ENCODE measurements at places on chromosomes 4 and X. TPM values are rescaled to one million over a fixed set of nuclear protein-coding genes. Genes with fewer than 3 reads are reported as not detected.

ZXDB gene
- 3.2 TPM for polyA plus RNA-seq

PRRG3 gene
- 0.14 TPM for polyA plus RNA-seq

IBSP gene
- not detected for polyA plus RNA-seq

POU4F2 gene
- polyA plus RNA-seq = not detected

DOK7 gene
- polyA plus RNA-seq = 26.3 TPM

TMSB15B gene
- 0.46 TPM for polyA plus RNA-seq

ZNF711 gene
- polyA plus RNA-seq = 0.25 TPM

PDLIM3 gene
- 2,553 TPM for polyA plus RNA-seq

KLB gene
- 0.03 TPM for polyA plus RNA-seq

KCNIP4 gene
- polyA plus RNA-seq = not detected

TMPRSS11B gene
- polyA plus RNA-seq = not detected

PCDH7 gene
- 0.19 TPM for polyA plus RNA-seq

P2RY4 gene
- polyA plus RNA-seq = 0.05 TPM

DIPK2B gene
- polyA plus RNA-seq = 7.3 TPM

FRMPD3 gene
- polyA plus RNA-seq = not detected

COL4A6 gene
- polyA plus RNA-seq = 0.18 TPM

ABCG2 gene
- 0.10 TPM for polyA plus RNA-seq

SAGE1 gene
- polyA plus RNA-seq = not detected

TCEAL5 gene
- 0.08 TPM for polyA plus RNA-seq

HHIP gene
- 0.34 TPM for polyA plus RNA-seq

NUDT11 gene
- polyA plus RNA-seq = 0.10 TPM

MAGIX gene
- polyA plus RNA-seq = 5.2 TPM

MXRA5 gene
- 0.03 TPM for polyA plus RNA-seq

PRDM8 gene
- 0.79 TPM for polyA plus RNA-seq

ARHGEF9 gene
- 4.7 TPM for polyA plus RNA-seq

UFSP2 gene
- 22.5 TPM for polyA plus RNA-seq

IRS4 gene
- not detected for polyA plus RNA-seq

NIPAL1 gene
- 0.41 TPM for polyA plus RNA-seq

LRCH2 gene
- 0.35 TPM for polyA plus RNA-seq

RPGR gene
- 9.6 TPM for polyA plus RNA-seq

LDB2 gene
- polyA plus RNA-seq = 9.0 TPM

CXCL3 gene
- 1.4 TPM for polyA plus RNA-seq

PIR gene
- 14.3 TPM for polyA plus RNA-seq

HS3ST1 gene
- 0.10 TPM for polyA plus RNA-seq

SLC9A7 gene
- 6.5 TPM for polyA plus RNA-seq

PF4V1 gene
- polyA plus RNA-seq = 0.14 TPM

UTP3 gene
- 28.6 TPM for polyA plus RNA-seq

MEPE gene
- polyA plus RNA-seq = not detected

VCX2 gene
- polyA plus RNA-seq = not detected

SPP1 gene
- 0.69 TPM for polyA plus RNA-seq

APELA gene
- 0.03 TPM for polyA plus RNA-seq

IGBP1 gene
- polyA plus RNA-seq = 81.5 TPM

PPARGC1A gene
- 33.1 TPM for polyA plus RNA-seq

CXCL6 gene
- polyA plus RNA-seq = not detected

GAGE1 gene
- polyA plus RNA-seq = not detected

GRPEL1 gene
- polyA plus RNA-seq = 151 TPM

CYLC1 gene
- not detected for polyA plus RNA-seq

LETM1 gene
- 26.1 TPM for polyA plus RNA-seq
